Activated T-helper 1 cell treated with anti-CD3 and anti-CD28 coated beads, Interleukin-12 subunit alpha, Interleukin-12 subunit beta, Interleukin-2, Interleukin-4 antibody, amounts not matched to agents 30 ng/mL and 10 ng/mL and 1 ng/mL, durations not matched to agents 14 hours and 24 hours and 36 hours (primary cell): ENCODE measurements at places on chromosomes 4 and X. TPM values are rescaled to one million over a fixed set of nuclear protein-coding genes. Genes with fewer than 3 reads are reported as not detected.

- H3K27ac ChIP-seq = peak overlapping the region; percentile 86
- DNase-seq = peak; percentile 47
- H3K36me3 ChIP-seq = peaks cover 7% of the 10 kb centered on the region
- H3K27me3 ChIP-seq = no peaks in the 10 kb centered on the region
Measured at GRCh38 chrX:48540028-48540375, 488 bp downstream of the TBC1D25 start.

DNA sequence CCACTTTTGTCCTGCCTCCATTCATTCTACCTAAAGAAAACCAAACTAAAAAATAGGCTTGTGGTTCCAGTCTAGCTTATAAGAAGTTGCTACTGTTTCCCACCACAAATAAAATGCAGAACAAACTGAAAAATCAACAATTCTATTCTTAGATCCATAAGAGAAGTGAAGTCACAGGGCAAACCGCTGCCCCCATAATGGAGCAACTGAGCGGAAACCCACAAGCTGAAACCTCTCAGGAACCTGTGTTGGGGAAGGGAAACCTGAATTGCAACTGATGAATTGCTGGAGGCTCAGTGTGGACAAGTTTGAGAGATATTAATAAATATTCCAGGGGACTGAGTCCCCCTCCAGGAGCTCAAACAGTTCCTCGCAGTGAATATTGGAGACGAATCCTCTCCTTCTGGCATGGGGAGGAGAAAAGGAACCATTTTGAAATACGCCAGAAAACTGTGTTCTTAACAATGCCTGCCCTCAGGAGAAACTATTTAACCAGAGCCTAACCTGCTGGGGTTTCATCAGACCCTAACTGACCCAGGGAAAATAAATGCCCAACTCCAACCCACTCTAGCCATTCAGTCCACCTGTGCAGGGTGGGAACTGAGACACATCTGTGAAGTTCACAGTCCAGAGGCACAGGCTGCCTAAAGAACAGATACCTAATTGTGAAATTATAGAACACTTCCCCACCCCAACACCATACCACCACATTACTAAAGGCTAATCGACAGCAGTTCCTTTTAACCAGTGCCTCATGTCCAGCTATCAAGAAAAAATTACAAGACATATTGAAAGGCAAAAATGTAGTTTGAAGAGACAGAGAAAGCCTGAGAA lies 22.8 kb upstream of the SH3RF1 start:
- no peak overlapping the region for H3K27ac ChIP-seq
- no peak for DNase-seq
- H3K27me3 ChIP-seq = peaks cover 14% of the 10 kb centered on the region

- H3K27me3 ChIP-seq = no peaks in the 10 kb centered on the region
- no peak overlapping the region for H3K4me3 ChIP-seq
- no peaks in the 10 kb centered on the region for H3K4me1 ChIP-seq
- no peaks in the 10 kb centered on the region for H3K36me3 ChIP-seq
Measured at GRCh38 chrX:16075087-16075486, 48.3 kb upstream of the GRPR start.

Gene SERTM2
- total RNA-seq = not detected in 2 replicates

DNA sequence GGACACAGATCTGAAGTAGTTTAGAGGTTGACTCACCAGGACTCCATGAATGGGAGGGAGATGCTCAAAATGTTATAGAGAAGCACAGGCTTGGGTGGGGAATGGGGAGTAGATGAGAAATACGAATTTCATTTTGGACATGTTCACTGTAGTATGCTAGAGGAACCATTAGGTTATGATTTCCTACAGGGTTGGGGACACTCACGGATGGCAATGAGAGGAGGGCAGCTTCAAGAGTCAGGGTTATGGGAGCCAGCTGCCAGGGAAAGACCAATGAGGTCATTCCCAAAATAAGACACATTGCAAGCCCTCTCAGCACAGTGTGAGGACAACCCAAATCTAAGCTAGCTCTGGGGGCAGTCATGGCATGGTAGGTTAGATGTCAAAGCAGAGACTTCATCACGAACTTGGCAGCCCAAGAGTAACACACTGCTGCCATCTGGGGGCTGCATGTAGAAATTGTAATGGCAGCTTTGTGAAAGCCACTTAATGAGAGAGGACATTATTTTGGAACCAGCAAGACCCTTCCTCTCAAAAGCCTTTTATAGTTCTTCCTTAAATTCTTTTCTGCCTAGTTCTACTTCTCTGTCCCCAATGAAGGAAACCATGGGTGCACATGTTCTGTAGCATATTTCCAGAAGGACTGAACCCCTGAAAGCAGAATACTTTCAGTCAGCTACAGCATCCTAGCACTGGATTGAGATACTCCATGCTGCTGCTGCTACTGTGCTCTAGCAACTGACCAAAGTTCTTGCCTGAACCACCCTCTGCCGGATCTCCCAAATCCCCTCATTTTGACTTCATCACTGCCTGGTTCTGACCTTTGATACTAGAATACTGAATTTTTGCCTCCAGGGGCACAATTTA lies 16.2 kb upstream of the ZCCHC12 start:
- peaks cover 11% of the 10 kb centered on the region for H3K27me3 ChIP-seq
- H3K4me1 ChIP-seq = no peaks in the 10 kb centered on the region
- H3K27ac ChIP-seq = no peak overlapping the region

DNA sequence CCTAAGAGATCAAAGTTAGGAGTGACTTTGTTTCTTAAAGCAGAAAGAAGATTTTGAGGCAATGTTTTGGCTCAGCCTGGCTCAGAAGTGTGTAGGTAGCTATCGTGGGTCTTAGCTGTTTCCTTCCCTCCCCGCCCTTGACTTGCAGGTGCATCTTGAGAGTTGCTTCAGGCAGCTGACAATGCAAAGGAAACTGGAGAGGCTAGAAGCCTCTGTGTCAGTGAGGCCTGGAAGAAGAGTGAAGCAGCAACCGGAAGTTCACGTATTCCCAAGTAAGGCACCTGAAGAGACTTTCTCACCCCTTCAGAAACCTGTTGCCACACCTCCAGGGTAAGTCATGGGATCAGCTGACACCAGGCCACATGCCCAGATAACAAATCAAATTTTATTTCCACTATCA lies 10.6 kb upstream of the XKRX start:
- H3K4me1 ChIP-seq = no peaks in the 10 kb centered on the region
- no peak overlapping the region for H3K4me3 ChIP-seq
- no peaks in the 10 kb centered on the region for H3K36me3 ChIP-seq

DNA sequence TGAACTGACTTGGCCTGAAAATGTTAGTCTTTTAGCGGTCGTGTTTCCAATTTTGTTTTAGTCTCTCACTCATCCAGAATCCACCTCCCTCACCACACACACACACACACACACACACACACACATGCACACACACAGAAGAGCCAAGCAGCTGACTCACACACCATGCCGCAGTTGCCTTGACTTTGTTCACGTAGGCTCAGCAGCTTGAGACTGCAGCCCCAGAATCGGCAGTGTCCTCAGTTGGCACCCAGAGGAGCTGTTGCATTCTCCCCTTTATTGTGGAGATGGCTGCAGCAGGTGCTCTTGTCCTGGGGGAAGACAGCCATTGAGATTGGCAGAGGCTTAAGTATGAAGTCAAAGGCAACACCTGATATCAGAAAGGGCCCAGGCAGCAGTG lies 20.9 kb upstream of the XPNPEP2 start:
- no peak overlapping the region for H3K27ac ChIP-seq
- DNase-seq = no peak
- no peaks in the 10 kb centered on the region for H3K36me3 ChIP-seq
- peaks cover 15% of the 10 kb centered on the region for H3K4me1 ChIP-seq
- H3K4me3 ChIP-seq = no peak overlapping the region
